ENCODE measurements at places on chromosomes 16 and 17. TPM values are rescaled to one million over a fixed set of nuclear protein-coding genes. Genes with fewer than 3 reads are reported as not detected.

GRCh38 chr17:10649602-10650001, 7.5 kb downstream of the MYH3 start:
- no peak for DNase-seq

The CLEC18B gene
- 0.29 TPM for total RNA-seq

- no peak for DNase-seq
Measured at GRCh38 chr16:11389631-11390565, 44.6 kb downstream of the RMI2 start.

GRCh38 chr17:57940653-57941329, 14.4 kb downstream of the CUEDC1 start:
- DNase-seq = peak; percentile 86

GRCh38 chr17:3017936-3018335, 45.5 kb downstream of the OR1D5 start:
- no peak for DNase-seq

GRCh38 chr17:49965524-49965909, 3.5 kb upstream of the DLX4 start:
- DNase-seq = no peak

DNA sequence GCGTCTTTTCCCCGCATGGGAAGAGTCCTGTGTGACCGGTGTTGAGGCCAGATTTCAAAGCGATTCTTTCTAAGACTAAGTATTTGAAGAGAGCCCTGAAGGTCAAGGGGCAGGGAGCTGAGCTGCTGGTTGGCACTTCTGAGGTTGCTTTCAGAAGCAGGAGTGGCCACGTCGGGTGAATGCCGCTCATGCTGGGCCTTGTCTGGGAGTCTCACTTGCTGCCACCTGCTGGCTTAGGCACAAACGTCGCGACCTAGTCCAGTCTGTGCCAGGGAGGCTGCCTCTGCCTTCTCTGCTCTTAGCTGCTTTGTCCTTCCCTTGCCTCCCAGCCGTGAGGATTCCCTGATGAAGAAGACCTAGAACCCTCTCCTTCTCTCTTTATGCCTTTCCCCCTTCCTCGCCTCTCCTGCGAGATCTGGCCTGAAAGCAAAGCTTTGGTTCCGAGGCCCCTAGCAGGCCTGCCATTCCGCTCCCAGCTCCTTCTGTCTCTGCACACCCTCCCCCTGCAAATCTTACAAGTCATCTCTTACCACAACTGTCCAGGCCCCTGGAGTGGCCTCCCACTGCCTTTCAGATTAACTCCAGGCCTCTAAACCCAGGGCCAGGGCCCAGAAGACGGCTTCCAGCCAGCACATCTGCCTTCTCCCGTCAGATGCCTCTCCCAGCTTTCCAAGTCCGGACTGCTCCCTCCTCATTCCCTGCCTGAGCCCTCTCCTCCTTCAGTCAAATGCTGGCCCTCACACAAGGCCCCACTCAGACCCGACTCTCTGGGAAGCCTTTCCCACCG, 11.4 kb downstream of the CTNS start:
- peak; percentile 58 for DNase-seq

DNA sequence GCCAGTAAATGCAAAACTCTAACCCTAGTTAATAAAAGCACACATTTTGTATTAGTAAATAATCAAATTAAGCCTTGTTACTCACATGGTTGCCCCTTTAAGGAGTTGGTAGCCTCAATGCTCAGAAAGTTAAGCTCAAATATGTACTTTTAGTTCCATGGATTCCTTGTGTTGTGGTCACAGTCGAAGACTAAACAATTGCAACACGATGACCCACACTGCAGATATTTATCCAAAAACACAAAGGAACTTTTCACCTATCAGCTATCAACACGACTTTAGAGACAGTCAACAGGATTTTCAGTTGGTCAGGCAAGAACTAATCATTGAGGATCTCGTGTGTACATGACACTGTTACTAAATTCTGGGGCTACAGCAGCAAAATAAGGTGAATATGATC, 47.4 kb upstream of the NUDT7 start:
- DNase-seq = no peak

The ADAD2 gene
- not detected for total RNA-seq

- no peak for DNase-seq
Measured at GRCh38 chr17:60995680-60996079, 318.0 kb downstream of the BCAS3 start.

DNA sequence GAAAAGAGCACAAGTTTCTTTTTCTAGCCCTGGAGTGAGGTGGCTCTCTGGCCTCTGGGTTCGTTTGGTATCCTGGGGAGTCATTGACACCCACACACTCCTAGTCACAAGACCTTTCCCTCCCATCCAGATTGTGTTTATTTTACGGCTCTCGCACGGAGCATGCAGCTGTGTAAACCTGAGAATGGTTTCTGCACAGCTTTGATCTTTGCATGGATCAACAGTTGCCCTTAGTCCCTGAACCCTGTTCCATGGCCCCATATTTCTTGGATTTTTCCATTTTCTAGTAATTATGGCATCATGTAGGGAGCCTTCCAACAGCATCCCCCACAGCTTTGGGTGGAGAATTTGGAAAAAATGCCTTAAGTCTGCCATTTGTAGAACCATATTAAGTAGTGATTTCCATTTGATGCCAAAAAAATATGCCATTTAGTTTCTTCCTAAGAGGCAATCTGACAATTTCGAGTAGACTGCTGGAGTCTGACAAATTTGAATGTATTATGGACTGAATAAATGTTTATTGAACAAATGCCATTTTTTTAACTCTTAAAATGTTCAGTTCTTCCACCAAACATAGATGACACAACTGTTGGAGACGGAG, 197.7 kb downstream of the WWOX start:
- no peak for DNase-seq

GRCh38 chr17:82950525-82951102, 110.8 kb upstream of the ZNF750 start:
- DNase-seq = no peak

The C17orf100 gene
- not detected for total RNA-seq

The DNAI2 gene
- total RNA-seq = not detected

DNA sequence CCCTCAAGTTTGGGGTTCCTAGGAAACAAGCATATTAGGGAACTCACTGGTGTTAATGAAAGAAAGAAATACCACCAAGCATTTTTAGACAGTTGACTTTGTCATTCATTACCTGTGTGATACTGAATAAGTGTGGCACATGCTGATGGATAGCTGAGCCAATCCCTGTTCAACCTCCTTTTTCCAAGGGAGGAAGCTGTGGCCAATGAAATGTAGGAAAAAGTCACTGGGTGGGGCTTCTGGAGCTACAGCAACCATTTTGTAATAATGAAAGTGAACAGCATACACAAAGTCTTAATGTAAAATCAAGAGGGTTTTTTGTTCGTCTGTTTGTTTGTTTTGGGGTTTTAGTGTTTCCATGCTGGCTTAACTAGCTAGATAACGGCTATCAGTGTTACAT, 254.3 kb upstream of the SALL1 start:
- no peak for DNase-seq

- DNase-seq = peak; percentile 29
Measured at GRCh38 chr16:24430954-24431760, 108.2 kb upstream of the RBBP6 start.

GRCh38 chr17:29151567-29151966, 28.6 kb downstream of the MYO18A start:
- peak; percentile 84 for DNase-seq

The MPO gene
- total RNA-seq = not detected

DNA sequence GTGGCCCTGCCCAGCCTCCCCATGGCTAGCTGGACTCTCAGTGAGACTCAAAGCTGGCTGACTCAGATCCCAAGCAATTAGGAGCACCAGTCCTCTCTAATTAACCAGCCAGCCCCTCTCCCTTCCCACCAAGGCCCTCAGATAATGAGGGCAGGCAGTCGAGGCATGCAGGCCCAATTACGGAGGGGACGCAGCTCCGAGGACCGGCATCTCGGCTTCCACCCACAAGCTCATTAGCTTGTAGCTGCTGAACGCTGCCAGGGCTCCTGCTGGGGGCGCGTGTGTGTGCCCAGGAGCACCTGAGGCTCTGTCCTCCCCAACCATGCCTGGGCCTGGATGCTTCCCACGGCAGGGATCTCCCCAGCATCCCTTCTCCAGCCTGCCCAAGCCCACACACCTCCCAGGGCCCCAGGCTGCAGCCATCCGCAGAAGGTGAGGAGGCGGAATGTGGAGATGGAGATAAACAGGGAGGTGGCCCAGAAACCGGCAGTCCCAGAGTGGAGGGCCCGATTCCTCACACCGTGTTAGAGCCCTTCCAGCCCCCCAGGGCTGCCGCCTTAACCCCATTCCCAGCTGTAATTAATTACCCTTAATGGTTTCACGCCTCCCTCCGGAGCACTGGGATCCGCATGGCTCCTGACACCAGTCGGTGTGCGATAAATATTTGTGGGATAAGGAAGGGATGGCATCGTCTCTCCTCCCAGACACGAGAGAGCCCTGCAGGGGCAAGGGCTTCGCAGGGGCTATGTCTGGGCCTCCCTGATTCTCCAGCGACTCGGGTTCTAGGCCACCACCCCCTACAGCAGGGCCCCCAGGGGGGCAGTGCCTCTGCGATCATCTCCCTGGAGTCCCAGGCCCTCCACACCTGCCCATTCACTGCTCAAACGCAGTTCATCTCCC, 42.2 kb downstream of the RPH3AL start:
- no peak for DNase-seq

GRCh38 chr17:82089723-82090548, 8.1 kb downstream of the FASN start:
- DNase-seq = no peak

- DNase-seq = peak; percentile 90
Measured at GRCh38 chr16:66511602-66512271, 38.2 kb downstream of the TK2 start.

DNA sequence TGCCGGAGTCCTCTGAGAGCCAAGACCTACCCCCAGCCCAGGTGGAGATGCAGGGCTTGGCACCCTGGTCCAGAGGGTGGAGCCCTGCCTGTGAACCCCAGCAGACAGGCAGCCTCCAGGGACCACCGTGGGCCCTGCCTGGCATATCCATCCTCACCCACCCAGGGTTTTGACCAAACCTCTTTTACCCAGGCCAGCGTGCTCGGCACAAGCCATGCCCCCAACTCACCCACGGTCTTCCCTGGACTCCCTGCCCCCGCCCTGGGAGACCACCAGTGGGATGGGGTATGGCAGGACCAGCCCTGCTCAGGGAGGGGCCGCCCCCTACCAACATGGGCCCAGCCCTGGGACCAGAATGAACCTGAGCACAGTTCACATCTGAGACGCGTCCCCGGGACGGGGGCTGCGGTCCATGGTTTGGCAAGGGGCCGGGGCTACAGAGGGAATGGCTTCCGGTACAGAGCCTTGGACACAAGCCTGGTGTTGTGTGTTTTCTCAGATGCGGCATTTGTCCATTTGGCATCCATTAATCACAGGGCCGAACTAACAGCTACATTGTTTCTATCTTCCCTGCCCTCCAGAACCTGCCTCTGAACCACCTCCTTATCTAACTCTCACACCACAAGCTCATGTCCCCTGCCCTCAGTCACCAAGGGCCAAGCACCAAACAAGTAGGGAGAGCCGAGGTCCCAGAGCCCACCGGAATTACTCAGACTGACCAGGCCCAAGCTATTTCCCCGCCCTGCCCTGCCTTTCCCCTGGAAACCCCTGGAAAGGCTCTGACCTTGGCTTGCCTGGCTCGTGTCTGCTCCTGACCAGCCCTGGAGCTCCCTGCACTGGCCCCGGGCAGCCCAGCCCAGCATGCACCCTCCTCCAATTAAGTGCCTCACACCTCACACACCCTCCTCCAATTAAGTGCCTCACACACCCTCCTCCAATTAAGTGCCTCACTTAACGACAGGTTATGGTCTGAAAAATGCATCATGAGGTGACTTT, 14.1 kb downstream of the HS3ST6 start:
- no peak for DNase-seq

- peak; percentile 30 for DNase-seq
Measured at GRCh38 chr17:78046923-78047322, 81.6 kb downstream of the TMC6 start.

DNA sequence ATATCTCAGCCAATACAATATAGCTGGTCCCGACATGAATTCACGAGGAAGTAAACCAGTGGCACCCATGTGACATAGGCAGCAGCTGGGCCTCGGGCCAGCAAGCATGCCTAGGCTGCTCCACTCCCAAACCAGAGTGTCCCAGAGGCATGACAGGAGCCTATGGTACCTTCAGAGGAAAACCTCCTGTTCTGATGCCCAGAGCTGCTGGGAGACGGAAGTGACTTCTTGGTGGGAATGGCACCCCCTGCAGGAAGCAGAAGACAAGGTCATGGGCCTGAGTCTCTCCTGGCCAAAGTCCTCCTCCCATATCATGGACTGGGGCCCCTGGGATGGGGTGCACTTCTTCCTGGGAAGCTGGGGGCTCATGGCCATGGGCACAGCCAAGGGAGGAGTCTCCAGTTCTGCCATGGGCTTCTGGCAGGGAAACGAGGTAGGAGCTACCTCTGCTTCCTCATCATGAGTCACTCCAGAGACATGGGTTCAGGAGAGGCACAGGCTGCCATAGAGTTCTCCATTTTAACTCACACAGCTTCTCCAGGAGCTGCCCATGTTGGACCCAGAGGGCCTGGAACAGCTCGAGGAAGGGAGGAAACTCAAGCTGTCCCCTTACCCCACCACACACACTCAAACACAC, 13.4 kb downstream of the FBF1 start:
- DNase-seq = no peak

The SRCIN1 gene
- total RNA-seq = 1.8 TPM

DNA sequence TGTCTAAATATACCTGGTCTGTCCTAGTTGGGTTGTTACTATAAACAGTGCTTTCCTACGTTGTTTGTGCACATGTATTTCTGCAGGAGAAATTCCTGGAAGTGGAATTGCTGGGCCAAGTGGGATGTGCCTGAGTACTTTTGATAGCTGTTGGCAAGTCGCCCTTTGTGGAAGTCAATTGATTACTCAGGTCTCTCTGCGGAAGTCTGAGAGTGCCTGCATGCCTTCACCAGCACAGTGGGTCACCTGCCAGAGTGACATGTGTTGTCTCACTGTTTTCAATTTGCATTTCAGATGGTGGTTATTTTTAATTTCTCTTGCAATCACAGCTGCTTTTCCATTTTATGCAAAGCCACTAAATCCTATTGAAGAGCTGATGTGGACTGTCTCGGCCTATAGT, 2.3 kb upstream of the MVD start:
- DNase-seq = no peak

The SCARF1 gene
- 0.81 TPM for total RNA-seq

All from PC-3 (cell line).